ENCODE measurements at places on chromosomes 3 and 15.

DNA sequence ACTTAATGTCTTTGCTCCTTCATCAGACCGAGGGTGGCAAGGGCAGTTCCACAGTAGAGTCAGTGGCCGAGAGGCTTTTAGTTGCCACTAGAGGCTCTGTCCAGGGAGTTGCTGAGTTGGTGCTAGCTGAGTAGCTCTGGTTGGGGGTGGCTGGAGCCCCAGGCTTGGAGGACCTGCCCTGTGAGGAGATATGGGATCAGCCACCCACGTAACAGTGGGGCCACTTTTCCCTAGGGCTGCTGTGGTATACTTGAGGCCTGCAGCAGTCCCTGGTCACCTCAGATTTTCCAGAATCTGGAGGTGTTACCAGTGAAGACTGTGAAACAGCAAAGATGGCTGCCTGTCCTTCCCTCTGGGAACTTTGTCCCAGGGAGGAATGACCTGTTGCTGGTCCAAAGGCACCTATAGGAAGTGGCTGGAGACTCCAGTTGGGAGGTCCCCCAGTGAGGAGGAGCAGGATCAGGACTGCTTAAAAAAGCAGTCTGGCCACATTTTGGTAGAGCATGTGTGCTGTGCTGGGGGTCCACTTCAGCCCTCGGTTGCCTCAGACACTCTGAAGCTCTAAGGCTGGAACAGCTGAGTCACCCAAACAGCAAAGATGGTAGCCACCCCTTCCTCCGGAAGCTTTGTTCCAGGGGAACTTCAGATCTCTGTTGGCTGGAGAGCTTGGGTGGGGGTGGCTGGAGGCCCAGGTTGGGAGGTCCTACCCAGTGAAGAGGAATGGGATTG lies 72.9 kb downstream of the AKAP13 start:
- DNase-seq: no peak

DNA sequence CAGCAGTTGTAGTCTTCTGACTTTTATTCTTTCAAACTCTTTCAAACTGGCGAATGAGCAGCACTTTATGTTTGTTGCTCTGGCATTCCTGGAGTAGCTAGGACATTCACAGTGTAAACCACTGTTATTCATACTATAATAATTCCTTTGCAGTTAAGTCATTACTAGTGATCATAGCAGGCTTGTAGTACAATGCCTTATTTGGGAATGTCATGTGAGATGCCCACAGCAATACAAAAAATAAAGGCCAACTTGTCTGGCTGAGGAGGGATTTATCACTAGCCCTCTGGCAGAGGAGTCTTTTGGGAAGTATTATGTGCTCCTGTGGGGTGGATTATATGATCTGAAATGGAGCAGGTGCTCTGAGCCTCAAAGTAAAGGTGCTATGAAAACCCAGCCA lies 197.2 kb downstream of the VGLL3 start:
- no peak for DNase-seq

GRCh38 chr3:132854856-132855535 lies 132.8 kb upstream of the NPHP3 start:
- DNase-seq: no peak

DNA sequence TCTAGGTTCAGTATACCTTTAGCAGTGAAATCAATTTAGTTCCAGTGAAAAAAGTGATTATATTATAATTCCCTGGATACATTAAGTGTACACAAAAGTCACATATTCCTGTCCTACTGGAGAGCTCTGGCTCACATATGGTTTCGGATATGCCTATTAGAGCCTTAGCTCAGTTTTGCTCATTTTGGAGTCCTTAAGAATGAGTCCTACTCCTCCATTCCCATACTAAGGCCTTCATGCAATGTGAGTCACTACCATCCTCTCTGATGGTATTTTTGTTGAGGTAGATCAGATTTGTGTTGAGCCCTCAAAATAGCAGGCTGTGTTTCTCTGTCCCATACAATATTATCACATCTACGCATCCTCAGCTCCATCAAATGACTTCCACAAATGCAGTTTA lies 294.2 kb upstream of the COL8A1 start:
- DNase-seq: no peak

DNA sequence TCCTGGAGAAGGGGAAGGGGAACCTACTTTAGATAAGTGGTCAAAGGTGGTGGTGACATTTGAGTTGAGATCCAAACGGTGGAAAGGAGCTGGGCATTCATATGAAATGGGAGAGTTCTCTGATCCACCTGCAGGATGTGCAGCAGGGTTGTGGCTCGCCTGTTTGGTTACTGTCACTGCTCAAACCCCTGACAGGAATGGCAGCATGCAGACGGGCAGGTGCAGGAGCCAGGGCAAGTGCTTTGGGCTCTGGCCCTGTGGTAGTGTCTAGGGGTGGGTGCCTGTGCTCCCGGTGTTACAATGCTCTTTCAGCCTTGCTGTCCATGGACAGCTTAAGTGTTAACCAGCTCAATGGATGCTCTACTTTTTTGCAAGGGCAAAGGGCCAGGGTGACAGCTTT lies 18.5 kb downstream of the PAQR9 start:
- no peak for DNase-seq

GRCh38 chr3:140093742-140094141 lies 158.8 kb downstream of the CLSTN2 start:
- DNase-seq: no peak

GRCh38 chr3:196227121-196227561 lies 10.8 kb downstream of the SLC51A start:
- no peak for DNase-seq

DNA sequence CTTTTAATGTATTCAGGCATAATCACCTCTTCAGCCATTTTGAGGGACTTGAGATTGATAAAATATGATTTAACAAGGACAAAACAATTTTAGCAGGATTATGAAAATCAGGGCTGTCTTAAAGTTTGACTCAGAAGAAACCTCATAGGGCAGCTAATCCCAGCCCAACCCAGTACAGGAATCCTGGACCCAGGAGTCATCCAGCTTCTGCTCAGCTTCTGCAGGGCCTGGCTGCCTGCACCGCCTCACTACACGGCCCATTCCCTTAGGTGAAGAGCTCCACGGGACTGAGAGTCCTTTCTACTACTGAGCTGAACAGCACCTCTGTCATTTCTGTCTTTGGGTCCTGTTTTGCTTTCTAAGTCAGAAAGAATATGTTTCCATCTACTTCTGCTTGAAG lies 37.5 kb downstream of the ARHGAP31 start:
- DNase-seq: no peak

DNA sequence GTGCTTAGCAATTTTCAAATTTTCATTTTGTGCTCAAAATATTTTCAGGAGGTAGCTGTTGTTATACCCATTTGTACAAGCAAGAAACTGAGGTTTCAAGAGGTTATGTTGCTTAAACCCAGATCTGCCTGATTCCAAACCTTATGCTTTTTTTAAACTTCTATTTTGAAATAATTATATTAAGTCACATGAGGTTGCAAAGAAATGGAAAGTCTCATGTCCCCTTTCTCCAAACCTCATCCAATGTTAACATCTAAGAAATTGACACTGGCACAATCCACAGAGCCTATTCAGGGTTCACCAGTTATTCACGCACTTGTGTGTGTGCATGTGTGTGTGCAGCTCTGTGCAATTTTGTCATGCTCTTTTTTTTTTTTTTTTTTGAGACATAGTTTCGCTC lies 35.1 kb downstream of the B3GNT5 start:
- DNase-seq: no peak

GRCh38 chr3:134483195-134483900 lies 2.4 kb downstream of the ANAPC13 start:
- DNase-seq: no peak

DNA sequence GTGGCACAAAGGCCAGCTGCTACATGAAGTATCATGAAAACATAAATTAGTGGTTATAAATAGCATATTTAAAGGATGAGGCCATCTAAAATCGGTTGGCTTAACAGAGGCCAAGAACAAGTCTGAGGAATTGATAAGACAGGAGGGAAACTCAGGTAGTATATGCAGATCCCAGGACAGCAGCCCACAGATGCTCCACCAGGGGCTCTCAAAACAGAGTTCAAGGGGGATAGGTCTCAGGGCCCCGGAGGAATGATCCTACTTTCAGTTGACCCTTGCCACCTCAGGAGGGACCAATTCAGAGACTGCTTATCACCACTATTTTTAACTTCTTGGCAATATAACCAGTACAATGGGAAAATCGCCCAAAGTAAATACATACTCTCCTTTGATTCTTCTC lies 56.8 kb downstream of the RORA start:
- DNase-seq: no peak

GRCh38 chr3:13086531-13086981 lies 13.3 kb upstream of the IQSEC1 start:
- no peak for DNase-seq

DNA sequence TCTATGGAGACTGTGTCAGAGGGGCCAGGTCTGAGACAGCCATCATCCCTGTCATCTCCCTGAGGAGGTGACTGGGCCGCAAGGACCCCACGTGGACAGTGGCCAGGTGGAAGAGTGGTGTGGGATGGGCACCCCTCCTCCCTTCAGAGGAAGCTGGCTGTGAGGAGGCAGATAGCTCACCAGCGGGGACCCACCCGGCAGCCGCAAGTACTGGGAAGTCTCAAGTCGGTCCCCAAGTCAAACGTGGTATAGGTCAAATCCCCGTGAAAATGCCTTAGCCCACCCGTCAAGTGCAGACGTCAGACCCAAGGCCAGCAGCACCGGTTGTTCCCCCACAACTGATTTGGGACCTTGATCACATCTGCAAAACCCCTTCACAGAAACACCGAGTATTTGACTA lies 12.3 kb upstream of the KLF13 start:
- DNase-seq: no peak

GRCh38 chr3:195112361-195112791 lies 158.6 kb downstream of the XXYLT1 start:
- DNase-seq: no peak

All from activated T-helper 9 cell treated with anti-CD3 and anti-CD28 coated beads, Interleukin-2, amount 50 U/mL, for 16 hours (primary cell).